T-helper 2 cell (primary cell): ENCODE measurements at places on chromosomes 4 and X.

GRCh38 chr4:159682996-159683395 is 580.1 kb downstream of the RAPGEF2 start:
- DNase-seq = no peak

DNA sequence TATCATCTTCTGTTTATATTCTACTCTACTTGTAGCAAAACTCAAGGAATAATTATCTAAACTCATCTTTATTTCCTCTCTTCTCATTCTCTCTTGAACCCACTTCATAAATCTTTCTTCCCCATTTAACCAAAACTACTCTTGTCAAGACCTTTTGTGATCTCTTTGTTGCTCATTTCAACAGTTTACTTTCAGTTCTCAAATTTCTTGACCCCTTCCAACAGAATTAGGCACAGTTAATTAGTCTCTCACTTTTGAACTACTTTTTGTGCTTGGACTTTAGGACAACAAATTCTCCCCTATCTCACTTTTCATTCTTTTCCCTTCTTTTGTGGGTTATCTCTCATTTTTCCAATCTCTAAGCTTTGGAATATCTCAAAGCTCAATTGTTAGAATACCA is 27.4 kb upstream of the CAMK2D start:
- no peak for DNase-seq

DNA sequence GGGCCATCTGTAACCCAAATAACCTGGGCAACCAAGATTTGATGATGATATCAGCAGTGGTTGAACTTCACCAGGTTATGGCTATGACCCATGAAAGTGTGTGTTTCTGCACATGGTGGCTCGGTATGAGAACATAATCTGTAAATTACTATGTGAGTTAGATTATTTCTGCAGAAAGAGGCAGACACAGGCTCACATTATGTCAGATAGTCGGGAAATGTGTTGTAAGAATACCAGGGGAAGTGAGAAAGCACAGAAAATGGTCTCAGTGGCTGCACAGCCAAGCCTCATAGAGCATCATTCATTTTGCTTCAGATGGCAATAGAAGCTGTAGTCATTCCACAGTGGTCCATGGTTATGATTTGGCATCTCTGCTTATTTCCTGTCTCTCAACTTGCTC is 63.0 kb upstream of the RBPJ start:
- DNase-seq = no peak

- no peak for DNase-seq
Observed at GRCh38 chr4:104879854-104880253, 266.8 kb upstream of the TET2 start.

GRCh38 chrX:140091125-140091886 is 126.0 kb upstream of the CXorf66 start:
- no peak for DNase-seq

- peak; percentile 58 for DNase-seq
Observed at GRCh38 chr4:40502934-40503333, 126.7 kb downstream of the RBM47 start.

- no peak for DNase-seq
Observed at GRCh38 chr4:73676861-73677323, 56.7 kb upstream of the RASSF6 start.

DNA sequence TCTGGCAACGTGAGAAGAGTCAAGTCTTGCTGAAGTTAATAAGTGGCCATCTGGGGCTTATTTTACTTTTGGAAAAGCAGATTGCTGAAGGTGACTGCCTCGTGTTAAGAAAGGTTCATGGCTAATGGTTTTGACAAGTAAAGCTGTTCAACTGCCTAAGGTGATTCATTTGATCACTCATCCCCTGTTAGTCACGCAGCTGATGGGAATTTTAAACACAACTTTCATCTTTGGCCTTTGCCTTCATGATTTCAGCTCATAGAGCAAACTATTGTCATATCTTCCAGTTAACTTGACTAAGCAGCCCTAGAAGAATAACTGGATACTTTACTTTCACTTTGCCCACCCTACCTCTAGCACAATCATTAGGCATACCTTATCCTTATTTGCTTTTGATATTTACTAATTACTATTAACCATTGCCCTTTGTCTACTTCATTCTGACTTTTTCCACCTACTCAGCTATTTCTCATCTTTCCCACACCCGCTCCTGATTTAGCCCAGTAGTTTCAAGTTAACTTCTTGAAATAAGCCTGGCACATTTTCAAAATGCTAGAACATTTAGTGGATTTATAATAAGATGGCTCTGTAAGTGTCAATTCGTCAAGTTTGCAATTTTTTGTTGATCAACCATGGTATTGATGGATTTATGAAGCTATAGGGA is 170.6 kb upstream of the S100G start:
- DNase-seq = no peak

- no peak for DNase-seq
Observed at GRCh38 chr4:23747281-23747735, 142.5 kb downstream of the PPARGC1A start.

DNA sequence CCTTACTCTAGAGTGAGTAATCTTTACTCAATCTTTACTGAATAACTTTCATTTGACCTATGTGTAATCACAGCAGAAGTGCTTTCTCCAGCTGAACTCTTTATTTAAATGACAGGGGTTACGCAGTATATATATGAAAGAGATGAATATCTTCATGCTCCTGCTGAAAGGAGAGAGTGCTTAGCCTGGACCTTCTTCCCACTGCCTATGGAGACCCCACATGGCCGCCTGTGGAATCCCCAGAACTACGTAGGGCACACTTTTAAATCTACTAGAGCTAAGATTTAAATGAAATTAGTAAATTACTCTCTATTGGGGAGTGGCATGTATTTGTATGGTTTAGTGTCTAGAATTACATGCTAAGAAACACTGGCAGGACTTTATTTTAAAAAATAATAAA is 391.2 kb downstream of the ANKRD50 start:
- no peak for DNase-seq

GRCh38 chr4:82780752-82781231 is 17.8 kb downstream of the SCD5 start:
- DNase-seq = no peak

- DNase-seq = no peak
Observed at GRCh38 chrX:84118315-84118714, 69.7 kb downstream of the RPS6KA6 start.

GRCh38 chr4:107870916-107871786 is 46.4 kb downstream of the SGMS2 start:
- DNase-seq = no peak

GRCh38 chr4:17781300-17782287 is at the start of gene FAM184B:
Gene FAM184B, minus strand, starts transcription at chr4:17781621. Its CDS starts 322 bp downstream, at chr4:17781299.
- DNase-seq = no peak

- DNase-seq = no peak
Observed at GRCh38 chrX:125444659-125445058, 125.0 kb downstream of the TEX13C start.

DNA sequence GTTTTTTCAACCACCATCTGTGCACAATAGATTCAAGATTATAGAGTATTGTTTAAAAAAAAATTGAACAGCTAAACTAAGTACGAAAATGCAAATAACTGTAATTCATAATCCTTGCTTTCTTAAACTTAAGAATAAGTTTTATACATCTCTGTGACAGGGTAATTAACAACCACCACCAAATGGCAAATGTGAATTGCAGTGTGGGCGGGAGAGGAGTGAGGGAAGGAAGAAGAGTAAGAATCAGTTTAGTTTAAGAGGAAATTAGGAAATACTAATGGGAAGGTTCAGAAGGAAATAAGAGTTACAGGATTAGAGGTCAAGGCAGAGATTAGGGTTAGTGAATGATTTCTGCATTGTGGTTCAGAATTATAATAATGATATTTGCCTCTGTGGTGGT is 430.9 kb downstream of the SPRY1 start:
- no peak for DNase-seq

GRCh38 chr4:158778156-158778711 is 9.4 kb downstream of the FNIP2 start:
- no peak for DNase-seq

GRCh38 chrX:96971812-96972211 is 88.1 kb downstream of the RPA4 start:
- DNase-seq = no peak

DNA sequence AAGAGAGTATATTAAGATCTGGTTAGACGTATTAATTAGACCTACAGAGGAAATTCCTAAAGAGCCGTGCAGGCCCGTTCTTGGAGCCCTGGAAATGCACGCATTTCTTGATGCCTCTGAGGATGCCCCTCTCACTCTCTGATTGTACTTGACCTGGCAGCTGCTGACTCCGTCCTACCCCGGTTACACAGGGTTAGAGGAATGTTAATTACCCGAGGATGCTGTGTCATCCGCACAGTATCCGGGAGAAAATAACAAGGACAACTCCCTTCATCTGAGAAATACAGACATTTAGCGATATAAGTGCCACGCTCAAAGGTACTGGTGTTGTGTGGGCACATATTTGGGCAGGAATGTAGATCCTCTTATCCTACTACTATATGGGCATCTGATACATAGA is 404.6 kb upstream of the FAT1 start:
- DNase-seq = no peak

DNA sequence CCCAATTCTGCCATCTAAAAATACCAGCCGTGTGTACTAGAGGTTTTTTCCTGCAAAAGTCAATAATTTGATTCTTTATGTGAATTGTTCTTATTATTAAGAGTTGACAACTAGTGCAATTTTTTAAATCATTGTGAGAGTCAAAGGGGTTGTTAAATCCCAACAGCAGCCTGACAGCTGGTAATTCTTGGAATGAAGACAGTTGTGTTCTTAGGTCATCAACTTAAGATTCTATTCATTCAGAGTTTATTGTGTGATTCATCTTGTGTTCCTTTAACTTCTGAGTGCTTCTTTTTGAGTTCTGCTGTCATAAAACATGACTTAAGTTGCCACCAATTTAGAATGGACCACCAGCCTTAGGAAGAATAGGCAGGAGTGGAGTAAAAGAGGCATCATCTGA is 329.0 kb downstream of the NAF1 start:
- no peak for DNase-seq

- no peak for DNase-seq
Observed at GRCh38 chr4:138867404-138867803, 148.2 kb upstream of the NOCT start.

DNA sequence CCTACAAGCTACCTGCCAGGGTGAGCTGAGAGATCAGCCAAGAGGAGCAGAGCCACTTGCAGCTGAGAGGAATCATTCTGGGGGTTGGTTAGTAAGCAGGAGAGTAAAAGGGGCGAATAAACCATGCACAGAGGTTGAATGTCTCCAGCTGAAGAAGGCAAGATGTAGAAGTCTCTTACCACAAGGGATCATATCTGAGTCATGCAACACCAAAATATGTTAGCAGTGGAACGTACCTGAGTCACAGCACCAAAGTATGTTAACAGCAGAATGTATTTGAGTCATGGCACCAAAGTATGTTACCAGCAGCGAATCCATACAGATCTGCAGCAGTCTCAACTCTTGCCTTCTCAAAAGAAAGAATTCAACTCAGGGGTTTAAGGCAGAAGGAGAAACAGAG is 29.9 kb downstream of the C4orf51 start:
- DNase-seq = peak; percentile 92

DNA sequence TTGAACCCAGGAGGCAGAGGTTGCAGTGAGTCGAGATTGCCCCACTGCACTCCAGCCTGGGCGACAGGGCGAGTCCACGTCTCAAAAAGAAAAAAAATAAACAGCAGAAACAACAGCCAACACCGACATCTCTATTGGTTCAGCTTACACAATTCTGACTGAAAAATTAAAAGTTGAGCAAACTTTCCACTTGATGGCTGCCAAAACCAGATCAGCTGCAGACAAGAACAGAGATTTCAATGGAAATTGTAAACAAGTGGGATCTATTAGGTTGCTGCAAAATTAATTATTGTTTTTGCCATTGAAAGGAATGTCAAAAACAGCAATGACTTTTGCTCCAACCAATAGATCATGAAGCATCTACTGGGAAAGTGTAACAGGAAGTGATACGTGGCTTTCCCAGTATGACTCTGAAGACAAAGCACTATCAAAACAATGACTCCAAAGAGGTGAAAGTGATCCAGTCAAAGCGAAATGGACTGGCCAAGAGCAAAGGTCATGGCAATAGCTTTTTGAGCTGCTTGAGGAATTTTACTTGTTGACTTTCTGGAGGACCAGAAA is 26.3 kb downstream of the UPF3B start:
- no peak for DNase-seq

DNA sequence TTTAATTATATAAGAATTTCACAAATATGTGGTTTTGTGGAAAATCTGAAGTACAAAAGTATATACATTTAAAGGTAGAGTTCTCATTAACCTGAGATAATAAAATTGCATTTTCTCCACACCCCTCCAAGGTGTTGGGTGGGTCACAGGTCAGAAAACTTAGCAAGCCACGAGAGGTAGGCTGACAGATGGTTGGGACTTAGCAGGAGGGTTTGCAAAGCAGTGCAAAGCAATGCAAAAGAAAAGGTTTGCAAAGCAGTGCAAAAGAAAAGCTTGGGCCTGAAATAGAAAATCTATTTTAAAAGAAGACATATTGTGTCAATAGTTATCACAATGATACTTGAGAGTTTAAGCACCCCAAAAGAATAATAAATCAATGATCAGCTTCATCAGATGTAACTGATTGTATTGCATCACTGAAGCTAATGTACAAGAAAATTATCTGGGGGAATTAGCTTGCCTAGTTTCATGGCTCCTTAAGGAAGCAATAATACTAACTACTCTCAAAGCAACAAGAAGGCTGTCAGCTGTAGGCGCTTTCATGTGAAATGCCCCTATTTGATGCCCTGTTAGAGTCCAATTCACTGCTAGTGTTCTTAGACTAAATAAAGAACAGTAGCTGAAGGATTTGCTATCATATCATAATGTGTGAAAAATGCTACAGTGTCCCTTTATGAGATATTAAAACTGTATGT is 319.5 kb downstream of the KCNIP4 start:
- no peak for DNase-seq

- no peak for DNase-seq
Observed at GRCh38 chr4:3615386-3616286, 83.4 kb upstream of the LRPAP1 start.

- no peak for DNase-seq
Observed at GRCh38 chr4:156201050-156201449, 247.4 kb upstream of the CTSO start.

DNA sequence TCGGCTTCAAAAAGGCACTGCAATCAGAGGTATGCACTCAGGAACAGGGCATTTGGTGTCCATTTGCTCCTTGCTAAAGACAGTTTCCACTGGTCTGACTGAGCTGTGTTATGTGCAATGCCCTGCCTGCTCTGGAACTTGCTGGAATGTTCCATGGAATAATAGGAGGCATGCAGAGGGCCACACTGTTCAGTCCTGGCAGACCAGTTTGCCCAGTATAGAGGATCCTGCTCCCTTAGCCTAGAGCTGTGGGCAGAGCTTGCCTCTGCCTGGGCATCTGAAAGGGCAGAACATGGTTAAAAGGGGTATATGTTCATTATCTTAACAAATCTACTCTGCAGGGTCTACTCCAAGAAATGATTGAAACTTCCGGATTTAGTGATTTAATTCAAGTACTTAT is 27.8 kb upstream of the CD99L2 start:
- no peak for DNase-seq
